Osteoblast (primary cell): ENCODE measurements at places on chromosomes 16 and 17. TPM values are rescaled to one million over a fixed set of nuclear protein-coding genes. Genes with fewer than 3 reads are reported as not detected.

- DNase-seq = no peak
These were observed 81.0 kb downstream of the NOG start for GRCh38 chr17:56674401-56674925.

Gene SLC2A4
- total RNA-seq = under 0.01 and 0.29 TPM in 2 replicates

- peak; percentile 63 for DNase-seq
These were observed 5.2 kb upstream of the TSPOAP1 start for GRCh38 chr17:58333736-58334207.

GRCh38 chr17:63347475-63347874 is 98.6 kb downstream of the CYB561 start:
- peak; percentile 13 for DNase-seq

Gene CLDN7
- 0.36 and 1.8 TPM in 2 replicates for total RNA-seq

Gene ATXN2L
- 54.5 and 62.6 TPM in 2 replicates for total RNA-seq

Gene TNS4
- total RNA-seq = under 0.01 and 0.29 TPM in 2 replicates

GRCh38 chr17:77887464-77888241 is 70.8 kb upstream of the TNRC6C start:
- peak; percentile 95 for DNase-seq

- DNase-seq = peak; percentile 64
These were observed 70.4 kb upstream of the SMURF2 start for GRCh38 chr17:64732336-64733006.

DNA sequence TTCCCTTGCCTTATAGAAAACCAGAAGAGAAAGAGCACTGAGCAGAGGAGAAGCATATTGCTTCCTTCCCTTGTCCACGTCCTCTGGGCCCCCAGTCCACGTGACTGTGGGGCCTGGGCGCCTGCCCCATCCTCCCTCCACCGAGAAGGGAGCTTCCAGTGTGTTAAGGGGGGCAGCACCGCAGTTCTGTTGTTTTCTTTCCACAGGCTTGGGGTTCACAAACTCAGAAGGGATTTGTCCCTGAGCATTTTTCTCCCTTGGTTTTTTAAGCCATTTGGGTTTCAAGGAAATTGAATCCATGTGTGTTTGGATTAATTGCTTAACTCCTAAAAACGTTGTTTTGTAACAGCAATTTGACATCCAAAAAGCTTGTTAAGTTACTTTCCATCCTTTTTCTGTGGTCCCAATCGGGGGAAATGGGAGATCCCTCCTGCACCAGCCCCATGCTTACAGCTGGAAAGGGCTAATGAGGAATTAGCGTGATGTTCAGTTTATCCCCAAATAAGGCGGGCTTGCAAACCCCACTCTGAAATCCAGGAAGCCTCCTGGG is 347.5 kb upstream of the TNRC6C start:
- DNase-seq = no peak

- DNase-seq = peak; percentile 88
These were observed 684 bp upstream of the SPIRE2 start for GRCh38 chr16:89827383-89828198.

DNA sequence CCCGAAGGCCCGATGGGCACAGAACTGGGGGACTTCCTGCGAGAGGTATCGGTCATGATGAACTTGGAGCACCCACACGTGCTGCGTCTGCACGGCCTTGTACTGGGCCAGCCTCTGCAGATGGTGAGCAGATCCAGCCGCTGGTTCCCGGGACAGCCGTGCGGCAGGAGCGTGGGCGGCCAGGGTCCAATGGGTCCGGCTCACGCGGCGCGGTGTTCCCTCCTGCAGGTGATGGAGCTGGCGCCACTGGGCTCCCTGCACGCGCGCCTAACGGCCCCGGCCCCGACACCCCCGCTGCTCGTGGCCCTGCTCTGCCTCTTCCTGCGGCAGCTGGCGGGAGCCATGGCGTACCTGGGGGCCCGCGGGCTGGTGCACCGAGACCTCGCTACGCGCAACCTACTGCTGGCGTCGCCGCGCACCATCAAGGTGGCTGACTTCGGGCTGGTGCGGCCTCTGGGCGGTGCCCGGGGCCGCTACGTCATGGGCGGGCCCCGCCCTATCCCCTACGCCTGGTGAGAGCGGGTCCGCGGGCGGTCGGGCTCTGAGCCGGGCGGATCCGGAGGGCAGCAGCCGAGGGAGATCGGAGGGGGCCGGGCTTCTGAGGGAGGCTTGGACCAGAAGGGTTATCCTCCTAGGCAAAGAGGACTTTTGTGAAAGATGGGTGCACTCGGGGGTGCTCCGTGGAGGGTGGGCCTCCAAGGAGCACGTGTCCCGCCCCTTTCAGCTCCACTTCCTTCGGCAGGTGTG is 3.0 kb downstream of the TNK1 start:
- DNase-seq = peak; percentile 96

Gene AANAT
- not detected in 2 replicates for total RNA-seq

DNA sequence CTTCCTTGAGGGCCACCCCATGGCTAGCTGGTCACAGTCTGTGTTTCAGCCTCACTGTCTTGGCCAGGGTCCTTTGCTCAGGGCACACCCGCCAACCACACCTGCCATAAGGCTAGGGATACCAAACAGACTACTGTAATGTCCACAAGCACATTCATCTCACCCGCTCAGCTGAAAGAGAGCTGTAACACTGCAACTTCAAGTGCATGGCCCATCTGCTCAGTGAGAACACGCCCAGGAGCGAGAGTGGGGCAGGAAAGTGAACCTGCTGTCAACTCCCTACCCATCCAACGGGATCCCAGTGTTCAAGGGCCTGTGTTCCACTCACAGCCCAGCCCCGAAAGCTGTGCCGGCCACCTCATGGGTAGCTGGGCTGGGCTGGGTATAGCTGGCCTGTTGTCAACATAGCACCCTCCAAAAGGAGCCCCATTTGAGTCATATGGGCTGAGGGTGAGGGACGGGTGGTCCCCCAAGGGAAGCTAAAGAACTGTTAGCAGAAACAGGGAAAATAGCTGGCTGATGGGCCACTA is 55.7 kb downstream of the SCNN1B start:
- no peak for DNase-seq

DNA sequence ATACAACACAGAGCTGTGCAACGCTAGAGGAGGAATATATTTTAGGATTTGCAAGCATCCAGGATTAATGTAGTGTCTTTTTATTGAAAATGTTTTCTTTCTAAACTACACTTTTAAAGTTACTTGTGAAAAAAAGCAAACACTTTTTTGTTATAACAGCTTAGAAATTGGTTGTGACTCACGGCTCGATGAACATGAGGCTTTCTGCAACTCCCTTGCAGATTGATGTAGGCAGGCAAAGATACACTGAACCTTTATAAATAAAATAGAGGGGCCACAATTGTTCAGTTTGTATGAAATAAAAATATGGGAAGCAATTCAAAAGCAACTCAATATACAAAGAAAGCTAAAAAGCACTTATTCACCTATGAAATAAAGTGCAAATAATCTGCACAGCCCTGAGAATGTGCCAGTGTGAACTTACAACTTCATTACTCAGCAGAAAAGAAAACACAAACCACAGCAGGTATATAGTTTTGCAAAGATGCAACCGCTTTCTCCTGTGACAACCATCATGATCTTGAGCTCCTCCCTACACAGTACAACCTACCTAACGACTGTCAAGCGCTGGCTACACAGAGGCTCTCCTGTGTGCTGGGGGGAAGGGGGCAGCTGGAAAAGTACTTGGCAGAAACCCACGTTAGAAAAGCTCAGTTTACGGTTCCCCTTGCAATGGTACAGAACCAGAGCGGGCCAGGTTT is 948 bp downstream of the LUC7L start:
- DNase-seq = peak; percentile 63

GRCh38 chr17:74610108-74610507 is 13.4 kb downstream of the CD300E start:
- DNase-seq = no peak

DNA sequence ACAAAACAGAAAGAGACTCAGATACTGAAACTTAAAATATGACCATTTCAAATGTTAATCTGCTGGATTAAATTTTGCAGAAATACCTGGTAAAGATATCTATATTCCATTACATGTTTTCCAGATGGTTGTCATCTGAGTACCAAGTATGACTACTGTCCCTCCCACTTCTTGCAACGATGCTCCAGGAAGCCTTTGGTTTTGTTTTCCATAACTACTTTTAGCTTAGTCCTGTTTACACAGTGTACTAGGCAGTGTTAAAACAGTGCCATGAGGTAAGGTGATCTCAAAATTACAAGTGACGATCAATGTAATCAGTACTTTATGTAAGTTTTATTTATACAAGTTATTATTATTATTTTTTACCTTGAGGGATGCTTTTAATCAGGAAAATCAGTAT is 17.8 kb downstream of the SMARCE1 start:
- DNase-seq = no peak

DNA sequence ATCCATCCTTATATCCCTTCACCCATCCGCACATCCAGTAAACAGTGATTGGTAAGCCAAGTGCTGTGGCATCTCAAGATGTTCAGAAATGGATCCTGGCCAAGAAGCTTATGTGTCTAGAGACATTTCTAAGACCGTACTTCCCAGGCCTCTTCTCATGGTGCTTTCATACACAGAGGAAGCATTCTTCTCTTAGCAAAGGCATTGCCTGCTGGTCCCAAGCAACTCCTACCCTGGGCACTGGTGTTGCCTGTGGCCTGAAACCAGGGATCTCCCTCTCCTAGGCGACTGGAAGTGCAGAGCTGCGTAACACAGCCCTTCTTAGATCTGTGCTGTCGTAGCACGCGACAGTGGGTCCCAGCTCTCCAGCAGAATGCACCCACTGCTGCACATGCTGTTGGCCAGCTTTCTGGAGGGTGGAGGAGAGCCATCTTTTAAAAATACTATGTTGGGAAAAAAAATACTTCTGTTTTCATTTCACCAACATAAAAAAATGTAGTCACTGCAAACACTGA is 182.9 kb downstream of the CCDC182 start:
- no peak for DNase-seq

- no peak for DNase-seq
These were observed 25.7 kb downstream of the CLEC16A start for GRCh38 chr16:10970065-10970464.

DNA sequence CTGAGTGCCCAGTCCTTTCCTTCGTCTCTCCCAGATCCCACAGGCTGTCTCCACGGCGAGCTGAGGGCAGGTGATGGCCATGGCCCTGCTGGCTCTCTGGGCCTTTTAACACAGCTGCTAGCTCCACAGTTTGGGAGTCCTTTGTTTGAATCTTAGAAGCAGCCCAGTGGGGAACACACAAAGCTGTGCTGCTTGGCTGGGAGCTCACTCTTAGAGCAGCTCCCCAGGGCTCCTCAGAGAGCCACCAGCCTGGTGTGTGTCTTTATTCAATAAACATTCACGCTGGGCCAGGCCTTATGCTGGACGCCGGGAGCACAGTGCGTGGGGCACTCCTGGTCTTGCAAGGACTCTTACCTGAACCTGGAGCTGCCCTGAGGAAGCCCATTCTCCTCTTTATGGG is 29.7 kb downstream of the WNT3 start:
- peak; percentile 21 for DNase-seq

- no peak for DNase-seq
These were observed 32.0 kb downstream of the GAS7 start for GRCh38 chr17:10166176-10166935.

GRCh38 chr16:75566758-75567255 is 628 bp downstream of the GABARAPL2 start:
- DNase-seq = peak; percentile 80

- peak; percentile 76 for DNase-seq
These were observed 8.7 kb downstream of the ADAM11 start for GRCh38 chr17:44767493-44767892.

GRCh38 chr17:57266902-57267311 is 10.6 kb downstream of the MSI2 start:
- DNase-seq = no peak

GRCh38 chr17:55584861-55585260 is 73.6 kb upstream of the SMIM36 start:
- no peak for DNase-seq

DNA sequence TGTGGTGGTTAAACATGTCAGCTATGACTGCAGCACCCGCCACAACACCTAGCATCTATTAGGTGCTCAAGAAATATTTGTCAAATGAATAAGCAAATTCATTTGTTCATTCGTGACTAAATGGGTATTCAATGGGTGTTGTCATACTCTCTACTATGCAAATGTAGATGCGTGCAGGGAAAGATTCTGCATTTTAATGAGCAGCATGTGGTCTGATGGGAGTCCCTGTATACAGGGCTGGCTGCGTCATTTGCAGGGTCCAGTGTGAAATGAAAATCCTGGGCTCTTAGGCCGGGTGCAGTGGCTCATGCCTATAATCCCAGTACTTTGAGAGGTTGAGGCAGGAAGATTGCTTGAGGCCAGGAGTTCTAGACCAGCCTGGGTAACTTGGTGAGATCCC is 97.5 kb downstream of the CACNG3 start:
- DNase-seq = no peak

Gene LPO
- total RNA-seq = under 0.01 TPM in 1 of 2 replicates, not detected in the other

GRCh38 chr17:33015716-33016346 is 24.2 kb downstream of the SPACA3 start:
- no peak for DNase-seq

DNA sequence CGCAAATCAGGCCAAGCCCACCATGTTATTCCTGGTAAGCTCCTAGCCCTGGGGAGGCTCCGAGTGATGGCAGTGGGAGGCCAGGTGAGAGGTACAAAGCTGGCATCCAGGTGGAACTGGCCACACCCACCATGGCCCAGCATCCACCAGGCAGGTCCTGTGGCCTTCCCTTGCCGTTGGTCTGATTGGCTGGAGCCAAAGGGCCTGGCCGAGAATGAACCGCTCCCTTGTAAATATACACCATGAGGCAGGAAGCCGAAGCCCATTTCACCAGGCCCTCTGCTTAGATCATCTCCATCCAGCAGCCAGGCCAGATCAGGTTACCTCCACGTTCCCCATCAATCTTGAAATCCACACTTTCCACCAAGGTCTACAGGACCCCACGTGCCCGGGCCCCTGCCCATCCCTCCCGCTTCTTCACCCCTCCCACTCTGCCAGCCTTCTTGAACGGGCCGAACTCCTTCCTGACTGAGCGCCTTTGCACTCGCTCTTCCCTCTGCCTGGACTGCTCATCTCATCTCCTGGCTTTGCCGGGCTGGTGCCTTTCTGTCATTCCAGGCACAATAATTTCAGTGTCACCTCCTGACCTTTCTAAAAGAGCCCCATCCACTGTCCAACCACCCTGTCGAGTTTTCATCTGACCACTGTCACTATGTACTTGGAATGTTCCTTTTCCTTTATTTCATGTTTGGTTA is 5.8 kb downstream of the SOCS1 start:
- no peak for DNase-seq

GRCh38 chr16:55641430-55642056 is 14.2 kb upstream of the SLC6A2 start:
- DNase-seq = peak; percentile 45

- peak; percentile 95 for DNase-seq
These were observed 11.1 kb downstream of the PIMREG start for GRCh38 chr17:6455321-6455705.
